Left ventricle myocardium superior (tissue), 1 donor: ENCODE measurements at places on chromosomes 2 and 18. TPM values are rescaled to one million over a fixed set of nuclear protein-coding genes. Genes with fewer than 3 reads are reported as not detected.

DNA sequence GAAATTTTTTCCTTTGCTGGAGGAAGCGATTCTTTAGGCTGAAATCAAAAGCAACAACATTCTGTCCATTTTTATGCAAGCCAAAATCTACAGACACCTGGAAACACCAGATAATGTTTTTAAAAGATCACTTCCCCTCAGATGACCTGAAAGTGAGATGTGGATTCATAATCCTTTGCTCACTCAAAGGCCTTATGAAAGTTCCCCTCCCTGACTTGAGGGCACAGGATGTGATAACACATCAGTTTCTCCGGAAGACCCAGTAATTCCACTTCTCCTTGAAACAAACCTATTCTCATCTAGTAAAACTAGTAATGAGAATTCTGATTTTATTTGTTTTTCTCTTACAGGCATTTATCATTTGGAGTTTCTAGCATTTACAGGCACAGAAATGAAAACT is 218.3 kb upstream of the RND3 start:
- DNase-seq: no peak

DNA sequence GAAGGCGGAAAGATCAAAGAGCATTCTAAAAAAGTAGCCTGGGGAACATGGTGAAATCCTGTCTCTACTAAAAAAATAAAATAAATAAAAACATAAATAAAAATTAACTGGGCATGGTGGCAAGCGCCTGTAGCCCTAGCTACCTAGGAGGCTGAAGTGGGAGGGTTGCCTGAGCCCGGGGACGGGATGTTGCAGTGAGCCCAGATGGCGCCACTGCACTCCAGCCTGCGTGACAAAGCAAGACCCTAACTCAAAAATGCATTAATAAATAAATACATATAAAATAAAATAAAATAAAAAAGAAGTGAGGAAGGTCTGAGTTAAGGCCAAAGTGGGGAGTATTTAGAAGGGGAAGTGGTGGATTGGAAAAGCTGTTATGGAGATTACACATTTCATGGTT is 1.3 kb upstream of the PSMD14 start:
- DNase-seq: no peak

DNA sequence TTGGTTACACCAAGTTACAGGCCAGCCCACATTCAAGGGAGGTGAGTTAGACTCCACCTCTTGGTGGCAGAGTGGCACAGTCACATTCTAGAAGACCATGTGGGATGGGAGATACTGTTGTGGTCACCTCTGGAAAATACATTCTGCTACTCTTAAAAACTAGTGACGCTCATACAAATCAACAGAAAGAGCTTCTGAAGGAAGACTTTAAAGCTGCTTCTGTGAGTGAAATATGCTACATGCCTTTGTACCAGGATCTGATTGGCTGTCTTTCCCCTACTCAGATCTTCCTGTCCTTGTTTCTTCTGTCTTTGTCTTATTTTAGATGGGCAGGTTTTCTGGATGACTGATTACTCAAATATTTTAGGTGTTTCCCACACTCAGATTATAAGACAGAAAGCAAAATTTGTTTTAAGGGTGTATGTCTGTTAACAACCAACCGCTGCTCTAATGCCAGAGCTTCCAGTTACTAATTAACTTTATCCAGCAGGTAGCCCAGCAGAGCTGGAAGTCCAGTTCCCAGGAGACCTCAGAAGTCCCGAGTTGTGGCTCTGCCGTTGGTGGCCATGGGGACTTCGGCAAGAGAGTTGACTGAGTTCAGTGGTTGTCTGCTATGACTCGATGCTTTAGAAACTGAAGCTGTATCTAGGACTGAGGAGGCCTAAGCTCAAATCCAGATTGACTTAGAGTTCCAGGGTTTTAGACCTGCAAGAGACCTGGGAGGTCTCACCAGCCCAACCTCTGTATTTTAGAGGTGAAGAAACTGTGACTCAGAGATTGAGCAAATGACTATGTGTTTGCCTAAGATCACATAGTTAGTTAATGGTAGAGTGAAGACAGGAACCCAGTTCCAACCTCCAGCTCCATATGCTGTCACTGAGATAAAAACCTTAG is 7.4 kb downstream of the IL1R2 start:
- no peak for DNase-seq

DNA sequence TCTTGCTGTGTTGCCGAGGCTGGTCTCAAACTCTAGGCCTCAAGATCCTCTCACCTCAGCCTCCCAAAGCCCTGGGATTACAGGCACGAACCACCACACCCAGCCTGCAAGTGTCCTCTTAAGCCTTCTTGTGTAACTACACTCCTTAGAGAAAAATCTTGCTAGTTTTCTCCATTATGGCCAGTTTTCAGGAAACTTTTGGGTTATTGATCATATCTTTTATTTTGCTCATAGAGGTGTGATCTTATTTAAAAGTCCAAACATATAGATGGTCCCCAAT is 2.4 kb downstream of the SOCS6 start:
- no peak for DNase-seq

DNAH7 gene
- 0.25 TPM for total RNA-seq

- DNase-seq: no peak
Measured at GRCh38 chr18:12628706-12629702, 28.9 kb downstream of the SPIRE1 start.

GRCh38 chr2:84389794-84390193 is 69.3 kb downstream of the SUCLG1 start:
- DNase-seq: no peak

GPR35 gene
- total RNA-seq: 2.1 TPM

LRATD1 gene
- 1.7 TPM for total RNA-seq

PNKD gene
- 67.1 TPM for total RNA-seq

DNA sequence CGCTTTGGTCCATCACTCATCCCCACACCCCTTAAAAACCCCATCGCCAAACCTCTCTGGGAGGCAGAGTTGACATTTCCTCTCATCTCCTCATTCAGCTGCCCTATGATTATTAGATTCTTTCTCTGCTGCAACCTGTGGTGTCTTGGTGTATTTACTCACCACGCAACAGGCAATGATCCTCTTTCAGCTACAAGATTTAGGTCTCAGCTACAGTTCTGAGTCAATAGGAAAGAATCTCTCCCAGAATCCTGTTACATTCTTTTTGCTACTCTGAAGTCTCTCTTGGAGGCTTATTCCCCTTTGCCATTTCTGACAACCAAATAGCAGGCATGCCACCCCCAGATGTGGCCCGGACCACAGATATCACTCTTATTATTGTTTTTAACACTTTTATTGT is 468.3 kb upstream of the GYPC start:
- DNase-seq: no peak

GRCh38 chr2:56613920-56614319 is 430.1 kb downstream of the CCDC85A start:
- no peak for DNase-seq

GRCh38 chr2:216475767-216476166 is 22.9 kb upstream of the RPL37A start:
- DNase-seq: no peak
